NCI-H1436 treated with DMSO at 0.1 percent for 48 hours (cell line): ENCODE measurements at places on chromosomes 4 and X.

DNA sequence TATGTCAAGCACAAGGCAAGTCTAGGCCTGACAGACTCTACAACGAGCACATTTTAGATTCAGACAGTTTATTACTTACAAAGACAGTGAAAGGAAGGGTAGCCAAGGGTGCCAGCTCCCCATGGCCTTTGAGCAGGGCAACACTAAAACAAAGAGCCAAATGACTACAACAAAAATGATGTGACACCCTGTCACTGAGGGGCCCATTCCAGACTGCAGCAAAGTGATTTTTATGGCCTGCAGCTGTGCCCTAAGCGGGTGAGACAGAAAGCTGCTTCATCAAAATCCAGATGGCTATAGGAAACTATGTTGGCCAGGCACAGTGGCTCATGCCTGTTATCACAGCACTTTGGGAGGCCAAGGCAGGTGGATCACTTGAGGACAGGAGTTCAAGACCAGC is 13.4 kb upstream of the RP2 start:
- DNase-seq: no peak

GRCh38 chr4:41212616-41213203 is 1.6 kb downstream of the APBB2 start:
- no peak for DNase-seq

DNA sequence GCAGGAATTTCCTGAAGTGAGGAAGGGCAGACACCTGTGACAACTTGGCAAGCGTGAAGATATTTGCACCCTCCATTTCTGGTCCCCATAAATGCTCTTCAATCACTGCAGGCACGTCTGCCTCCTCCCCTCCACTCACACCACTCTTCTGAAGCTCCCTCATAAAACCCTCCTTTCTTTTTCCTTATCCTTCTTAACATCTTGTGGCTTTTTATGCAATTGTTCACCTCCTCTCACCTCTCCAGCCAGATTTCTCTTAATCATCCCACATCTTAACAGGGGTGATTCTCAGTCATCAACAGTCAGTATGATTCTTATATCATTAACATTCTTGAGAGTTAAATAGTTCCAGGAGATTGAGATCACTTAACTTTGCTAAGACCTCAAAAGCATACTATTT is 277.4 kb downstream of the SPRY1 start:
- no peak for DNase-seq

- no peak for DNase-seq
Measured at GRCh38 chrX:77731821-77732419, 54.1 kb downstream of the ATRX start.

- DNase-seq: no peak
Measured at GRCh38 chrX:13367950-13368349, 48.1 kb upstream of the ATXN3L start.

DNA sequence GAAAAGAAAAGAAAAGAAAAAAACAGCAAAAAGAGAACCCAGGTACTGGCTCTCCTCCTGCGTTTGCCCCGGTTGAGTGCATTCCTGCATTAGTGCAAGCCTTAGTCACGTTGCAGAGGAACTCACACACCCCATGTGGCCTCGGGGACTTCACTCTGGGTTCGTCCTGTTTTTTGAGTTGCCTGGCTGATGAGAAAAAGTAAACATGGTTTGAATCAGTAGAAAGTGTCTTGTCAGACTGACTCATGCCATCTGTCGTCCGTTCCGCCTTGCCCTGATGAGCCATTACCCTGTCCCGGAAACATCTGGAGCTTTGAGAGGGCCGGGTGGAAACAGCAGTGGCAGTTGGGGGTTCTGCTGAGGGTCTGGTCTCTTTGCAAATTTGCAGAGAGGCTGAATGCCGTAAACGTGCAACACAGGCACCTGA is 16.3 kb downstream of the CD99 start:
- no peak for DNase-seq
